ENCODE measurements at places on chromosomes 1 and 21.

GRCh38 chr21:36981977-36982700 lies 15.7 kb upstream of the HLCS start:
- DNase-seq = no peak

- no peak for DNase-seq
Observed at GRCh38 chr1:172352435-172352834, 68.0 kb upstream of the C1orf105 start.

DNA sequence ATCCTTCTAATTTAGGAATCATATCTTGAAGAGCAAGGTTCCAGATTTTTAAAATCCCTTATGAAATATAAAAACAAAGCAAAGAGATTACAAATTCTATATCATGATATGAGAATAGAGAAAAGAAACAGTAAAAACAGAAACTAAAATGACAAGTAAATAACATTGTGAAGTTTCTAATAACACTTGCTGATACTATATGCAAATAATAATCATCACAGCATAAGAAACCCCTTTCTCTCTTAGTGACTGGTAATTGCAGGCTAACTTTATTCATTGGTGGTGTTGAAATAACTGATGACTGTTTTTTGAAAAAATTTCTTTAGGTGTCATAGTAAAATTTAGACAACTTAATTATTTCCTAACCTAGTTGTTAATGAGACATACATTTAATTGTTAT lies 281.6 kb downstream of the PLA2G4A start:
- no peak for DNase-seq

GRCh38 chr1:220579317-220579716 lies 51.4 kb downstream of the MARK1 start:
- DNase-seq = no peak

DNA sequence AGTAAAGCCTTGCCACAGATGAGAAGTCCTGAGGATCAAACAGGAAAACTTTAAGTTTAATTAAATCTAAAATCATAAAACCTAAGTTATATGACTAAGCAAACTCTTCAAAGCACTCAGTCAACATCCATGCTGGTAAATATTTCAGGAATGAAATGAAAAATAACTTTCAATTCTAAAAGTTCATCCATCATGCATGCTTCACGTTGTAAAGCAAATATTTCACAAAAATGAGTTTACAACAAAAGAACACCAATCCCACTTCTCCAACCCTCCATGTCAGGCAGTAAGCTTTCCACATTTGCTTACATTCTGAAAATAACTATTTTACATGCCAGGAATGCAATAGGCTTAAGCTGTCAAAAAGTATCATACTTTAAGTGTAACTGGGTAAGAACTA lies 16.8 kb downstream of the APP start:
- no peak for DNase-seq

- DNase-seq = no peak
Observed at GRCh38 chr1:223355699-223356098, 8.3 kb downstream of the SUSD4 start.

GRCh38 chr1:32208891-32209328 lies at the start of gene DCDC2B:
Gene DCDC2B, plus strand, starts transcription at chr1:32209089. Its CDS starts 5 bp downstream, at chr1:32209094.
- peak; percentile 46 for DNase-seq

- no peak for DNase-seq
Observed at GRCh38 chr21:41374177-41374712, 12.4 kb downstream of the MX2 start.

GRCh38 chr1:8431019-8431418 lies 113.1 kb downstream of the SLC45A1 start:
- no peak for DNase-seq

DNA sequence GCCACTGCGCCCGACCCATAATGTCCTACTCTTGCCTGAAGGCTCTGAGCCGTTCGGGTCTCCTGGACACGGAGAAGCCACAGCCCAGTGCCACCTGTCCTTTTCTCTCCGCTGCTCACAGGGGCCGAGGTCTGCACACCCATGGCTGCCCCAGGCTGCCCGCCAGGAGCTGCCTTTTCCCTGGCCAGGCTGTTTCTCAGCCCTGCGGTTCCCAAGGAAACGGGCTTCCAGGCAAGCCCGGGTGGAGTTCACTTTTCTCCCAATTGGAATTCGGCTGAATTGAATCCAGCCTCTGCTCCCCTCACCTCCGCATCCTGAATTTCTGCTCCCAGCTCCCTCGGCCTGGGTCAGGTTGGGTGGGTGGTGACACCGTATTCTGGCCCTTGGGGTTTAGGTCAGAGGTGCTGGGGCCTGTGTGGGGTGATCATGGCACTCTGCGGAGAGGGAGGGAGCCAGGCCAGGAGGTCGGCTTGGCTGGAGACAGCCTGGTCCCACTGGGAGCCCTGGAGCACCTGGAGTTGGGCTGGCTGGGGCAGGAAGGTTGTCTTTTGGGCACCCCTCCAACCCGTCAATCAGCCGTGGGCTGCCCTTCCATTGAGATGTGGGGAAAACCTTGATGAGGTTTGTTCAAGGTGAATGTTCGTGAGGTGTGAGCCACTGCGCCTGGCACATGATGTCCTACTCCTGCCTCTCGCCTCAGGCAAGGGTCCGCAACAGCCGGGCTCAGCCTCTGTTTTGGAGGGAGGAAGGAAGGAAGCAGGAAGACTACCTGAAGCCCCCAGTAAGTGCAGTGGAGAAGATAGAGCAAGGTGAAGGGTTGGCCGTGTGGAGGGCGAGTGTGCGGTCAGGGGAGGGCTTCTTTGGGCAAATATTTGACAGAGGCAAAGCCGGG lies 25.1 kb downstream of the RRP1 start:
- DNase-seq = no peak

- no peak for DNase-seq
Observed at GRCh38 chr1:33943978-33944377, 80.1 kb downstream of the HMGB4 start.

DNA sequence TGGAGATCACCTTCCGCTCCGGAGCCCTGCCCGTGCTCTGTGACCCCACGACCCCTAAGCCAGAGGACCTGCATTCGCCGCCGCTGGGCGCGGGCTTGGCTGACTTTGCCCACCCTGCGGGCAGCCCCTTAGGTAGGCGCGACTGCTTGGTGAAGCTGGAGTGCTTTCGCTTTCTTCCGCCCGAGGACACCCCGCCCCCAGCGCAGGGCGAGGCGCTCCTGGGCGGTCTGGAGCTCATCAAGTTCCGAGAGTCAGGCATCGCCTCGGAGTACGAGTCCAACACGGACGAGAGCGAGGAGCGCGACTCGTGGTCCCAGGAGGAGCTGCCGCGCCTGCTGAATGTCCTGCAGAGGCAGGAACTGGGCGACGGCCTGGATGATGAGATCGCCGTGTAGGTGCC lies 9.6 kb downstream of the SPATA46 start:
- DNase-seq = no peak

DNA sequence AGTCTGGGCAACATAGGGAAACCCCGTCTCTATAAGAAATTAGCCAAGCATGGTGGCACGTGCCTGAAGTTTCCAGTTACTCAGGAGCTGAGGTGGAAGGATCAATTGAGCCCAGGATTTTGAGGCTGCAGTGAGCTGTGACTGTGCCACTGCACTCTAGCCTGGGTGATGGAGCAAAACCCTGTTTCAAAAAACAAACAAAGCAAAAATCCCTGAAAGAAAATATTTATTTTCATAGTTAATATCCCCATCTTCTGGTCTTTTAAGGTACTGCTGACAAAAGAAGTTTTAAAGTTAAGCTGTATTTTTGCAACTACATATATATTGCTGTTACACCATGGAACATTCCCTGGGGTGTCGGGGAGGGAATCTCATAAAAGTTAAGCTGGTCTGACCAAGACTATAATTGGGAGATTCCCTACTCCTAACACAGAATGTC lies 26.0 kb downstream of the VAMP4 start:
- peak; percentile 63 for DNase-seq

DNA sequence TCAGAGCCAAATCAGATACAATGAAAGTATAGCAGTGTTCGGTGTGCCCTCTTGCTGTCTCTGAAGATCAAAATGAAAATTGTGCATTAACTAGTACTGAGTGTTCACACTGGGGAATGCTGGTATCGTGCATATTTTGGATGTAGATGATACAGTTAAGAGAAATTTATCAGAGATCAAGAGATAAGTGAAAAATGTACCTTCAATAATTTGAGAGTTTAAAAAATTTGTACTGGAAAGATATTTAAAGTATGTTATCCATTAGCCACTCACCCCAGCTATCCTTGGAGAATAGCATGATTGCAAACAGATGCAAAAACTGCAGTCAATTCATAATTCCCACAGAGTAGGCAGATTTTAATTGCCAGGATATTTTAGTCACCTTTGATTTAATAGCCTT lies 56.4 kb downstream of the GREM2 start:
- DNase-seq = no peak

GRCh38 chr1:183956559-183957188 lies 80.9 kb downstream of the COLGALT2 start:
- peak; percentile 49 for DNase-seq

- no peak for DNase-seq
Observed at GRCh38 chr1:219324171-219324570, 150.5 kb downstream of the LYPLAL1 start.

DNA sequence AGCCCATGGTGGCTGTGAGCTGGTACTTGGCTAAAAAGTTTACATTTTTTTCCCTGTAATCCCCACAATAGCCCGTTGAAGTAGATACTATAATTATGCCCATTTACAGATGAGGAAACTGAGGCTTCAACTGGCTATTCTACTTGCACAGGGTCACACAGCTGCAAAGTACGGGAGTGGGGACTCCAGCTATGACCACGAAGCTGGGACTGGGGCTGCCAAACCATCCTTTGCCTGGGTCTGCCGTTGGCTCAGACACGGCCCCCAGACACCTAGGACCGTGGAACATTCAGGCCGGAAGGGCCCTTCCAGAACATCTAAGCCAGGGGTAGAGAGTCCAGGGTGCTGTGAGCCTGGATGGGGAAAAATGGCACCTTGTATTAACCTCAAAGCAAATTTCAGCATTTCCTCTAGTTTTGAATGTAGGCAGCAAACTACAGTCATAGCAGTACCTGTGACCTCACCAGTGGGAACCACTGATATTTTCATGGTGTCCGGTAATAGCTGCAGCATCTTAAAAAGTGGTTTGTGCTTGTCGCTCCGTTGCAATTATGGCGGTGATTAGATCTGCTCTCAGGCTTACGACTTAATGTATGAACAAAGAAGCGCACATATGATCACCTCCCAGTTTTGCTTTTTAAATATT lies 4.3 kb downstream of the TP73 start:
- DNase-seq = no peak

DNA sequence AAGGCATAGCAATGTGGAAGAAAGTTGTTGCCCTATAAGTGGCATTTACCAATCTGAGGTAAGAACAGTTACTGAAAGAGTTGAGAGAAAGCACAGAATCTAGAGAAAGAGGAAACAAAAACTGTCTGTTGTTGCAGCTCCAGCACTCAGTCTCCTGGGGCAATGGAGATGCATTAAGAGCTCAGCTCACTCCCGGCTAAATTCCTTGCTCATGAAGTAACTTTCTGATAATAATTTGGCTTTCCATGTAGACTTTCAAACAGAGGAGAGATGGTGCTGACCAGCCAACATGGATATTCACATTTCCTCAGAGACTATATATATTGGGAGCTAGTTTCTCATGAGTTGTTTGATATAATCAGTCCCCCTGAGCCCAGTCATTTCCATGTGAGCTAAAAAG lies 135.3 kb downstream of the GDAP2 start:
- no peak for DNase-seq

DNA sequence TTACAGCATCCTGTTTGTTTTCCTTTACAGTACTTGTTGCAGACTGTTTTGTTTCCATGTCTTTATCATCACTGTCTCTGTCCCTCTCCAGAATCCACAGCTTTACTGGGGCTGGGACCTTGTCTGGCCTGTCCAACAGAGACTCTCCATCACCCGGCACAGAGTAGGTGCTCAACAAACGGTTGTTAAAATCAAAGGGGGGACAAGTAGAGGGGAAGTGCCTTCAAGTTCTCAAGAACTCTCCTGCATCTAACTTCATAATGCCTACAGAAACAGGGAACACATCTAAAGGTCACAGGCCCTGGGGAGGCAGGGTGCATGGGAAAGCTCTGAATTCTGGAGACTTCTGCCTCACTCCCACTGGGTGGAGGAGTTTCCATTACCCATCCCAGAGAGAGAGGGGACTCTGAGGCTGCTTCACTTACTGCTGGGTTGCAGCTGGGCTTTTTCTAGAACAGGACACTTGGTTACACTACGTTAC lies 2.3 kb upstream of the ECE1 start:
- no peak for DNase-seq

- no peak for DNase-seq
Observed at GRCh38 chr1:243336163-243336562, 80.3 kb downstream of the SDCCAG8 start.

- no peak for DNase-seq
Observed at GRCh38 chr1:155570593-155570990, 8.0 kb upstream of the ASH1L start.

GRCh38 chr1:210335001-210335400 lies 6.3 kb downstream of the HHAT start:
- DNase-seq = no peak

DNA sequence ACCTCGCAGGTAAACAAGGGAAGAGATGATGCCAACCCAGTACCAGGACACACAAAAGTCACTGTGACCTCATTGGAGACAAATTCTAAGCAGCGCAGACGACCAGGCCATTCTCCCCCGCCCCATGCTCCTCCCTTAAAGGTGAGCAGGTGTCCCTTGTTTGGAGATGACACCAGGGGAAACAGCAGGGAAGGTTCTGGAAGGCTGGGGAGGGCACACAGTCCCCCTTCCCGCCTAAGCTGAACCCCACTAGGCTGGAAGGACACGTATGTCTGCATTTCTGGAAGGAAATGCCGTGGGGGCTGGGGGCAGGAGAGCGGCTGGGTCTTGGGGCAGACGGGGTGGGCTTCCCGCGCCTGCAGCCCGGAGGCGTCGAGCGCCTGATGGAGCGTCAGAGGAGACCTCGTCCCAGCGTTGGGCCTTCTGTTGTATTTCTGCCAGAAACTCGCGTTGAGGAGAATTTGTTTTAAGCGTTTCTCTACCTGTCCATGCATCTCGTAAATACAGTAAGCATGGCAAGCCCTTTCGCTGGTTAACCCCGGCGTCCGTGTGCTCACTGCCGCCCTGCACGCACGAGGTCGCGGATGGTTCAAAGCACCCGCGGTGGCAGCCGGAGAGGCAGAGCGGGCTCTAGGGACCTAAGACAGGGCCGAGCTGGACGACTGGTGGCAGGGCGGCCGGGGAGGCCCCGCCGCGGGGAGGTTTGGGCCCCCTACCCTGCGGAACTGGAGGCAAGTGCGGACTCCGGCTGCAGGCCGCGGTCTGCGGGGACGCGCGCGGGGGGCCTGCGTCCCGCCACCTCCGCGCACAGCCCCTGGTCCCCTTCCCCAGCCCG lies 1.2 kb upstream of the LHX4 start:
- DNase-seq = no peak
